ENCODE measurements at places on chromosomes 2 and 18. TPM values are rescaled to one million over a fixed set of nuclear protein-coding genes. Genes with fewer than 3 reads are reported as not detected.

- H3K4me3 ChIP-seq, result no peak overlapping the region
- DNase-seq, result no peak
- no peaks in the 10 kb centered on the region for H3K4me1 ChIP-seq
- H3K36me3 ChIP-seq, result no peaks in the 10 kb centered on the region
These were observed 34.3 kb downstream of the MSH2 start for GRCh38 chr2:47437287-47437686.

Gene DSG1
- total RNA-seq, result not detected

- H3K27ac ChIP-seq, result no peak overlapping the region
- DNase-seq, result no peak
- H3K27me3 ChIP-seq, result no peaks in the 10 kb centered on the region
- H3K4me3 ChIP-seq, result no peak overlapping the region
- no peaks in the 10 kb centered on the region for H3K36me3 ChIP-seq
These were observed 38.1 kb downstream of the TRAK2 start for GRCh38 chr2:201413143-201413542.

Gene KIAA2012
- total RNA-seq, result 1.7 TPM
